DMS79 (cell line): ENCODE measurements at places on chromosomes 6 and 20.

DNA sequence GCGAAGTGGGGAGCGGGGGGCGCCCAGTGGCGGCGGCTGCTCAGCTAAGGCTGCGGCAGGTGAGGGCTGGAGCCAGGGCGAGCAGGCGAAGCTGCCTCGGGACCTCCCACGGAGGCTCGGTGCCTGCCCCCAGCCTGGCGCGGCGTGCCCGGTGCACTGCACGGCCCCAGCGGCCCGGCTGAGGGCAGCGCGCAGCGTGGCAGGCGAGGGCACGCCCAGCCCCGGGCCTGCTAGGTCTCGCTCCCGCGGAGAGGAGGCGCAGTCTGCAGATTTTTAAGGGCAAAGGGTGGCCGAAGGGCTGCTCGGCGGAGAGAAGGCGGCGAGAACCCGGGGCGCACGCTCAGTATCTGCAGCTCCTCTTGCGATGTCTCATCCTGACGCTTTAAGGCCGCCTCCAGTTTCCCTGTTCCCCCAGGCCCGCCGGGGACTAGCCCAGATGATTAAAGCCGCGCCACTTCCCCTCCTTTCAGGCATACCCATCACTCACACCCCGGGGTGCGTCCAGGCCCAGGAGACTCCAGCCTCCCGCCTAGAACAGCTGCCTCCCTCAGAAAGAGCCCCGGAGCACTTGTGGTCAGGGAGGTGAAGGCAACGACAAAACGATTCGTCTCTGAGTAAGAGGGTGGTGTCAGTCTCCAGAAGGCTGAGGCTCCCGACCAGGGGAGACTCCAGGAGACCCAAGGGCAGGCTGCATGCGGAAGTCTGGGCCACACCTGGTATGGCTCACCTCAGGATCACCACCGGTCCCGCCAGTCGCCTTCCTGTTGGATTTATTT is at the start of gene FERMT1:
FERMT1 (minus strand) TSS at position 158 of the 776 bp plus-strand sequence. CDS start 3,476 bp downstream, outside the sequence.
- DNase-seq, result no peak

DNA sequence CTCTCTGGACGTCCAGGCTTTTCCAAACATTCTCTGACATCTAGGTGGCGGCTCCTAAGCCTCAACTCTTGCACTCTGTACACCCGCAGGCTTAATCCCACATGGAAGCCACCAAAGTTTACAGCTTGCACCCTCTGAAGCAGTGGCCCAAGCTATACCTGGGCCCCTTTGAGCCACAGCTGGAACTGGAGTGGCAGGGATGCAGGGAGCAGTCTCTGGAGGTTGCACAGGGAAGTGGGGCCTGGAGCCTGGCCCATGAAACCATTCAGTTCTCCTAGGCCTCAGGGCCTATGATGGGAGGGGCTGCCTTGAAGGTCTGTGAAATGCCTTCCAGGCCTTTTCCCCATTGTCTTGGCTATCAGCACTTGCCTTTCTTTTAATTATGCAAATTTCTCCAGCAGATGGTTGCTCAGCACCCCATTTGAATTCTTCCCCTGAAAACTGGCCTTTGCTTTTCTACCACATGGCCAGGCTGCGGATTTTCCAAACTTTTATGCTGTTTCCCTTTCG is 64.9 kb downstream of the IRF4 start:
- DNase-seq, result no peak

DNA sequence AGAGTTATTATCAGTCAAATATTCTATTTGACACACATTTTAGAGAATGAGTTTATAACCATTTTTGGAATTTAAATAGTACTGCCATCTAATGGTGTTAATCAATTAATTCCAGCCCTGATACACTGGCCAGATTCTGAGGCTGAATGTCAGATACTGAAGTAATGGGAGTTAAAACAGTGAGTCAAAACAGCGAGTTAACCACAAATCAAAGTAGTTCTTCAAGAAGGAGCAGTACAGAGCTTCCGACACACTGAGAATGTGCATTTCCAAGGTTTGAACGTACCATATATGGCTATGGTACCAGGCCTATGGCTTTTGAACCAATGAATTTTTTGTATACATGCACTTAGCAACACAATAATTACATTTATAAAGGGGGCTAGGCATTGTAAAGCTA is 11.3 kb upstream of the CEP43 start:
- no peak for DNase-seq

DNA sequence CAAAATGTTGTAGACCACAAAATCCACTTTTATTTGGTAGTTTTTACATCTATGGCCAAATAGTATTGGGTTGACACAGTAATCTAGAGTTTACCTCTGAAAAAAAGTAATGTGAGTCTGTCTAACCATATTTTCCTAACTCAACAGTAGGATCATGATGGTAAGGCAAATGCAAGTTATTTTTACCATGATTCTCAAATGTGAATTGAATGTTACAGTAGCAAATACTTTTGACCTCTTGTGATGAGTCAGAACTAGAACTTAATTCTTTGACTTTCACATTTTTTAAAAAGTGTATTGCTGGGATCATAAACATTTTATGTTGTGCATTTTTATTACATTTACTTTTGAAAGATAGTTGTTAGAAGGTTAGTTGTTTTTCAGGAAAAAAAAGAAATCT is 22.0 kb downstream of the RNF146 start:
- DNase-seq, result no peak

DNA sequence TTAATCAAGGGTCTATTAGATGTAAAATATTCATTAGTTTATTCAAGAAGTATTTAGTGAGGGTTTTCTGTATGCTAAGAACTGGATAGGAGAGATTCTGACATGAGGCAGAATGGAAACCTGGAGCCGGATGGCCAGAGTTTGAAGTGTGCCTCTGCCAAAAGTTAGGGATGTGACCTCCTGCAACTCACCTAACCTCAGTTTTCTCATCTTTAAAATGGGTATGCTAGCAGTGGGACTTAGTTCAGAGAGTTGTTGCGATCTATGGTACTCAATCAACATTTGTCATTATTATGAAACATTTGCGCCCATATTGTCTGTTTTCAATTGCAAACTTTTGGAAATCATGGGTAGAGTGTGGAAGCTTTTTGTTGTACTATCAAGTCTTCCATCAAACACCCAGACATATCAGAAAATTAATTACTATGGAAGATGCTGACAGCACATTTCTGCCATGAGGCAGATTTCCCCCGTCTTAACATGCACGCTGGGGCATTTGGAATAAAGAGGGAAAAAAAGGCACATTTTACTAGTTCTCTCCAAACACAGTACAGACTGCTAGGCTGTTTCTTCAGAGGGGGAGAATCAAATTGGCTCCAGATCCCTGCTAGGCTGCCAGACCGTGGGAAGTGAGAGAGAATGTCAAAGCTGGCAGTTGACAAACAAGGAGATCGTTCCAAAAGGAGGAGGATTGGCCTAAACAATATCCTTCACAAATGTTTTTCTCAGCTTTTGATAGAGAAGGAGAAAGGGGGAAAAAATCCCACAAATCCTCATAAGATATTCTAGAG is 205.3 kb upstream of the TSHZ2 start:
- no peak for DNase-seq

DNA sequence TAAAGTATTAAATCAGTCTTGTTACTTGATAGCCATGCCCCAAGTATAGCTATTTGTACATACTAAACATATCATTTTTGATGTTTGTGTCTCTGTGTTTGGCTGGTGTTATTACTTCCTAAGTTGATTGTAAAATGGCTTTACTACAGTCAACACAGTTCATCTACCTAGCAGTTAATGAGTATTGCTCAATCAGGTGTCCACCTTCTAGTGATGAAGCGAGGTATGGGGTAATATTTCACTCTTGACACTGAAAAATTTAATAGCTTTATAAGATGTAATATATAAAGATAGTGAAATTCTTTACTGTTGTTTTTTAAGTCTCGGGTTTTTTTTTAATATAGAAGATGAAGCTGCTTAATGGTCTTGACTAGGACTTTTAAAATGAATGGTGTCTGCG is 18.9 kb downstream of the TMEM14A start:
- DNase-seq, result no peak

DNA sequence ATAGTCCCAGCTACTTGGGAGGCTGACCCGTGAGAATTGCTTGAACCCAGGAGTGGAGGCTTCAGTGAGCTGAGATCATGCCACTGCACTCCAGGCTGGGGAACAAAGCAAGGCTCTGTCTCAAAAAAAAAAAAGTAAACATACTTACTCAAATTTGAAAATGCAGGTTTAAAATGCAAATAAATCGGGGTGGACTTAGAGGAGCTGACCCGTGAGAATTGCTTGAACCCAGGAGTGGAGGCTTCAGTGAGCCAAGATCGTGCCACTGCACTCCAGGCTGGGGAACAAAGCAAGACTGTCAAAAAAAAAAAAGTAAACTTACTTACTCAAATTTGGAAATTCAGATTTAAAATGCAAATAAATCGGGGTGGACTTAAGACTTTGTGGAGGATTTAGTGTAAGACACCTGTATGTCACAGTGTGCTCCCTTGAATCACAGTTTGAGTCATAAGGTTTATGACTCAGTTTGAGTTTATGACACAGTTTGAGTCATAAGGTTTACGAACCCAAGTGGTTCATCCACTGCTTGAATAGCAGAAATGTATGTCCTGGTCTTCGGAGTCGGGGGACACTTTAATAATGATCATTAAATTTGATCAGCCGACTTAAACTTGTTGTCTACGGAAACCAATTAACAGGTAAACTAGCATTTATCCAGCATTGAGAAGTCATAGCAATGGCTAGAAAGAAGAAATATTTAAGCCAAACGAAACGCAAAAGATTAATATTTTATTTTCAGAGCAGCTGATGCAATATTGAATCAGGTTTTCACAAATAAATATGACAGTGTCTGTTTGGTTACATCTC is 6.8 kb upstream of the MRPS10 start:
- DNase-seq, result no peak

- no peak for DNase-seq
These were observed 6.2 kb downstream of the KDM1B start for GRCh38 chr6:18161431-18161830.

GRCh38 chr6:90431576-90431975 is 134.9 kb upstream of the BACH2 start:
- no peak for DNase-seq

DNA sequence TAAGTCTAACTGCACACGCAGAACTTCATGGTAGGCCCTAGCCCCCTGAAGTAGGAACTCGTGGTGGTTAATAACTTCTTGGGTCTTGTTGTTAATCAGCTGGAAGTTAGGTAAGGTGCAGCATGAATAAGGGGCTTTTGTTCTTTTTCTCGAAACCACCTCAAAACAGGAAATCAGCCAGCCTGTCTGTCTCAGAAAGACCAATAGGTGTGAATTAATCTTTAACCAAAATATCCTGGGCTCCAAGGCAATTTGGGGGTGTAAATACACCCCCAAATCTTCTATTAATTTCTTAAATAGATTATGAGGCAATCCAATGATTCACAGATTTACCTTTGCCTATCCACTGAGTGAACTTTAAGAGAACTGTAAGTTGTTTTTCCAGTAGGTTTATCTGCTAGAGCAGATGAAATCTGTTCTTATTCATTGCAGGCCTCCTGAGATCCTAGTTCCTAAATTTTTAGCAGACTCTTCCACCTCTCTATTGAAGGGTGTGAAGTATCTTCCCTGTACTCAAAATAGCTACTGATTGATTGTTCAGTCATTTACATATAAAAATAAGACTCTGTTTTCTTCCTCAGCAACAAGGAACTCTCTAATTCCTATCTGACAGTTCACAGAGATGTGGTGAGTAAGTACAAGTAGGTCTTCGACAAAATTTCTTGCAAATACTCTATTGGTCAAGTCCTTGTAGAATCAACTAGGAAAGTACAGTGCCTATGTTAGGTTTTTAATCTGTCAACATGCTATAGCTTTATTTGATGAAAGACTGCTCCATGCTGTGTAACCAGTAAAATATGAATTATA is 427.1 kb upstream of the NOX3 start:
- no peak for DNase-seq

DNA sequence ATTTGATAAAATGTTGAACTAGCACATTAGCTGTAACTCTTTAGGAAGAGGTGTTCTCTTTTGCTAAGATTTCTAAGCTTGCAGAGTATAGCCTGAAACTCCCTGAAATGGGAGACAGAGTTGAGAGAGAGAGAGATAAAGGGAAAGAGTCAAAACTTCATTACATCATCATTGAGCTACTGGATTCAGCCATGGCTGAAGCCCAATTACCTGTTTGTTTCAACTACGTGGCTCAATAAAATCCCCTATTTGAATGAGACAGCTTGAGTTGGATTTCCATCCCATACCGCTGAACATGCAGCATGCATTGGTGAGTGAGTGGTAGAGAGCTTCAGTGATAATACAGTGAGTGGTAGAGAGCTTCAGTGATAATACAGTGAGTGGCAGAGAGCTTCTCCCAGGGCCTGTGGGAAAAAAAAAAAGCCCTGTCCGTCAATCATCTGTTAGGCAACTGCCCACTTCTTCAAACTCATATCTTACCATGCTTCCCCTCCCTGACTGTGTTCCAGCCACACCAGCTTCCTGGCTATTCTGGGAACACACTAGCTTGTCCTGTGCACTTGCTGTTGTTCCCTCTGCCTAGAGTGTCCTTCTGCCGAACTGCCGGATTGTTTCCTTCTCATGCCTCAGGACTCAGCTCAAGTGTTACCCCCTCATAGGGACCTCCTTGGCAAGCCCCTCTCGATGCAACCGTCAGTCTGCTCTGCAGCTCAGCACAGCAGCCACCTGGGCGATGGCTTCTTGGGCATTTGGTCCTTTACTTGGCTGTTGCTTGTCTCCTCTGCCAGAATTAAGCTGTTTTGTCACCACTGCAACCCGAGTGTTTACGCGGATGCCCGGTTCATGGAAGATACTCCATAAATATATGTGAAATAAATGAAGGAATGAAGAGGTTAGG is 91.3 kb upstream of the EYA2 start:
- DNase-seq, result no peak

GRCh38 chr20:38049800-38050199 is 16.3 kb downstream of the RPRD1B start:
- no peak for DNase-seq

DNA sequence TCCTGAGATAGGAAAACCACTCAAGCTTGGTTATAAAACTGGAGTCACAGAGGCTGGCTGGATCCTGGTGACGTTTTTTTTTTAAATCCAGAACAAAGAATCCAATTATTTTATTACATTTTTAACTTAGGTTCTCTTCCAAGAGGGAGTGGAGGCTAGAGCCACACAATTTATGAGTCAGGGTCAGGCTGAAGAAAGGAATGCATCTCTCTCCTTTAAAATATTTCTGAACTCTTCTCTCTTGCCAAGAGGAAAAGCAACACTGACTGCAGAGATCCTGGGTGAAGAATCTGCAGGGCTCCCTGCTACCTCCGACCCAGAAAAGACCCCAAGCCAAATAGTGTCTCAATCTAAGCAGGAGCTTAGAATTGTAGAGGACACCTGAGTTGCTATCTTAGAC is 88.5 kb upstream of the SSTR4 start:
- no peak for DNase-seq

DNA sequence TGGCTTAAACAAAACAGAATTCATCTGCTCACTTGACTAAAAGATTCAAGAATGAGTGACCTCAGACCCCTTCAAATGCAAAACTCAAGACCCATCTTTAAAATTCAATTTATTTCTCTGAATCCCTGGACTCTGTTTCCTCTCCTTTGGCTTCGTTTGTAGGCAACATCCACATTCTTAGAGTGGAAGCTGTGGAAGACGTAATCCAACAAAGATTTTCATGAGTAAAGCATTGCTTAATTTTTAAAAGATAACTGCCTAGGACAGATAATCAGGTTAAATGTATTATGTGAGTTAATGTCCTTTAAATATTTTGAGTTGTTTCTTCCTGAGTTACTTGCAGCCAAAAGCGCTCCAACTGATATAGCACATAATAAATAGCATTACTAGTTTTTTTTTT is 164.5 kb downstream of the ZMYND8 start:
- no peak for DNase-seq
